Kidney capillary endothelial cell (primary cell): ENCODE measurements at places on chromosomes 3 and 15.
A peak's percentile ranks its signal among the peaks of the same experiment; 100 is the strongest.

DNA sequence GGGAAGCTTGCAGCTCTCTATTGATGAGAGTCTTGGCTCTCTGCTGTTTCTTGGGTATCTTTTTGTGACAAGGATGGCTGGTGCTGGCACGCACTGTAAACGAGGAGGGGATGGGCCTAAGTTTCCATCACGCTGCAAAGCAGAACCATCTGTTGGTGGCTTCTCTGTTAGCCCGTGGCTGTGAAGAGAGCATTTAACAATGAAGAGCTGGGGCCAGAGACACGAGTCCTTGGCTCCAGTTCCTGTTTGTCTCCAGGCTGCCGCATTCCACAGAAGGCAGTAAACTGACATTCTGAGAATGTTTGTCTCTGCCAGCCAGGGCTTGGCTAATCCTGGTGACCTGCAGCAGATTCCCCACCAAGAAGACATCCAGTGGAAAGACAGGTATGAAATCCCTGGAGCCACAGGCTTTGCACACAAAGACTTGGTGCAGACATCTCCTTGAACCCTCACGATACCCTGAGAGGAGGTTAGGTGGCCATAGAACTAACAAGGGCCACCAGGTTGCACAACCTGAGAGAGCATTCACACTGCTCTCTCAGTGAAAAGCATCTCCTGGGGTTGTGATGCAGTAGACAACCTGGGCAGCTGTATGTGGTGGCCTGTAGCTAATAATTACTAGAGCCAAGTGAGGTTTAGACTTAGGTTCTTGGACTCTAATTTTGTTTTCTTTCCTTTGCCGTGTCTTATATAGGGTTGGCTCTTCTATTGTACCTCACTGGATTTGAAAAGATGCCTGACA is 130.9 kb downstream of the ASB7 start:
- DNase-seq = no peak

GRCh38 chr3:13781417-13781816 is 98.5 kb downstream of the WNT7A start:
- no peak for DNase-seq

DNA sequence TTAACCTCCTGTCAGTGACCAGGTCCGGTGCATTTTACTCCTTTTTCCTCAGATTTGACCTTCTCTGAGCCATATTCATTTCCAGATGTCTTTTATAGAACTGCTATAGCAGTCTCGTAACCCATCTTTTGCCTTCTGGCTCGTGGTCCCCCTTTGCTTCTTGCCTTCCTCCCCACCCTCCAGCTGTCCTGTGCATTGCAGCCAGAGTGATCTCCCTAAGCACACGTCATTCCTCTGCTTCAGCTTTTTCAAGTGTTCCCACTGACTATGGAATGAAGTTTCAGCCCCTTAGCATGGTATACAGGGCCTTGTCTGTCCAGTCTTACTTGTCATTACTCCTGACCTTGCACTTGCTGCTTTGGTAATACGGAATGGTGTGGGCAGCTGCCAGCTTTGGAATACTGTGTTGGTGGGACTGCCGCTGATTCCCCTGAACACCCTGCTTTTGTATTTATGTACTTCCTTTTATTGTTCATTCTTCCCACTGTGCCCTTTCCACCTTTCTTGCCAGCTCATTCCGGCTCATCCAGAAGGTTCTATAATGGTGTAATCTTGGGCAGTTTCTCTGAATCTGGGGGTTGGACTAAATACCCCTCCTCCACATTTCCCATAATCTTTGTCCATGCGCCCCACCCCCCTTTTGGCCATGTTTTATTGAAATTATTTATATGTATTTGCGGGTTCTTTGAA is 38.9 kb downstream of the SLC25A26 start:
- DNase-seq = no peak

- no peak for DNase-seq
Measured at GRCh38 chr15:98684995-98685525, 36.7 kb downstream of the IGF1R start.

DNA sequence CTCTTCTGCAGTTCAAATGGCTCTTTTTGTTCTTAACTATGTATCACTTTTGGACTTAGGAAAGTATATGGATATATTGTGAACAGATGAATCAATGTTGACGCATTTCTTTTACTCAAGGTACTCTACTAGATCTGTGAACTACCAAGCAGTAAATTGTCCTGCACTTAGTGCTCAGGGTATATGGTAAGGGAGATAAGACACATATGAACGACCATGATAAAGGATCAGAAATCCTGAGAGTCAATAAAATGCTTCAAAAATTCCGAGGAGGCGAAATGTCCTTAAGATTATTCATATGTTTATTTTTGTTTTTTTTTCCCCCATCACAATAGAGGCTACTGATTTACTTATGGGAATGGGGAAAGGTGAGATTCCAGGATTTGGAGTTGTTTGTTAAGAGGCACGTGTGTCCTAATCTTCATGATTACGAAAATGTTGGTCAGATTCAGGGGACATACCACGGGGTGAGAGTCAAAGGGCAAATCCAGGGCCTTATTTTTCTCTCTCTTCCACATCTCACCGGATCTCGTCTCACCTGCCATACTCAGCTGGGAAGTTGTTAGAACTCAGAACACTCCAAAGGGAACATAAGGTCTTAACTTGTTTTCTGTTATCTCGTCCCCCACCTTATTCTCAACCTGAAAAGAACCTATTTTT is 475.1 kb upstream of the TBL1XR1 start:
- no peak for DNase-seq

- DNase-seq = no peak
Measured at GRCh38 chr15:67180514-67181191, 73.8 kb downstream of the AAGAB start.

DNA sequence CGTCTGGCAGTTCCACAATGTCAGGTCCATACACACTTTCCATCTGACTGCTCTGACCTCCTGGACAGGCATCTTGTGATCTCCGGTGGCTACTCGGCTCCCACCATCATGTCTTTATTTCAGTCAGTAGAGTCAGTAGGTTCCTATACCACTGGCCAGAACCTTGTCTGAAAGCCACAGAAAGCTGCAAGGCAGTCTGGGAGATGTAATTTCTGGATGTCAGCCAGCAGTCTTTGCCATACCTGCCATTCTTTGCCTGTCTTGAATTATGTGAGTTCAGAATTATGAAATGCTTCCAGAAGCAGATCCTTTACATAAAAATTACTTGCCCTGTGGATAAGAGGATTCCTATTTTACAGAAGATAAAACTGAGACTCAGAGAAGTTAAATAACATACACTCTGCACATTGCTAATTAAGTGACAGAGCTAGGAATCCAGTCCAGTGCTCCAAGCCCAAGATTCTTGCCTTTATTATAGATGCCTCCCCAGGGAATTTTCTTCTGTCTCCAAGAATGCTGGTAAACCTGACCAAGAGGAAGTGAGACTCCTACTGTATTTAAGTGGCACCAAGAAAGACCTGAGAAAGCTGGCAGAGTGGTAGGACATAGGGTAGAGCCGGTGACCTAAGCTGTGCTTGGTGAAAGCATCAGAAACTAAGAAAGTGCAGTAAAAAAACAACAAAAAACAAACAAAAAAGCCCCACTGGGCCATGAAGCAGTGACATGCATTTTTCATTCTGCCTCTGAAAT is 75.6 kb downstream of the IQCH start:
- DNase-seq = no peak

DNA sequence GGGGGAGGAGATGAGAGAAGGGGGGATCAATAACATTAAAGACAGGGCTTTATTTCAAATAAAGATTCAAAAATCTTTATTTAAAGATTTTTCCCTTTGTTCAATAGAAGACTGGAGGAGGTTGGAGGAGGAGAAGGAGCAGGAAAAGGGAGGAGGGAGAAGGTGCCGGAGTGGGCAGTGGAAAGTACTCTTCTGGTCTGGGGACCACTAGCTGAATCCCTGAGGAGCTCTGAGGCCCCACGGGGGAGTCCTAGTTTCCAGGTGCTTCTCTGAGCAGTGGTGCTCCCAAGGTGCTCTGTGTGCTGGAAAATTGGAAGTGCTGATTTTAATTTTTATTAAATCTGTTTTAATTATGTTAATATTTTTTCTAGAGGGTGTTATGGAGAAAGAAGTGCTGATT is 19.4 kb upstream of the SEMA4B start:
- no peak for DNase-seq

DNA sequence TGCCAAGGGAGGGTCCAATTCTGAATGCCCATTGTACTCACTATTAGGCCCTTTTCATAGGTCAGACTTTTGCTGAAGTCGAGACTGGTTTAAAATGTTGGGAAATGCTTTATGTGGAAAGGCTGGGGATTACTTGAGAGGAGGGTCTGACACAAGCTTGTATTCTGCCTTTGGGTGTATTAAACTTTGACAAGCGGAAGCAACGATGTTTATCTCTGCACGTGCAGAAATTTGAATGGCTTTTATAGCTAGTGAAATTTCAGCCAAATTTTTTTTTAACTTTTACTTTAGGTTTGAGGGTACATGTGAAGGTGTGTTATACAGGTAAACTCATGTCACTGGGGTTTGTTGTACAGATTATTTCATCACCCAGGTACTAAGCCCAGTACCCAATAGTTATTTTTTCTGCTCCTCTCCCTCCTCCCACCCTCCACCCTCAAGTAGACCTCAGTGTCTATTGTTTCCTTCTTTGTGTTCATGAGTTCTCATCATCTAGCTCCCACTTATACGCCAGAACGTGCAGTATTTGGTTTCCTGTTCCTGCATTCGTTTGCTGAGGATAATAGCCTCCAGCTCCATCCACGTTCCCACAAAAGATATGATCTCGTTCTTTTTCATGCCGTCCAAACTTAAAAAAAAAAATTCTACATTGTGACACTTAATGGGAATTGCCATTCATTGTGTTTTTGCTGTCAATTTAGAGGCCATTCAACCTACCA is 223.0 kb upstream of the BHLHE40 start:
- no peak for DNase-seq

DNA sequence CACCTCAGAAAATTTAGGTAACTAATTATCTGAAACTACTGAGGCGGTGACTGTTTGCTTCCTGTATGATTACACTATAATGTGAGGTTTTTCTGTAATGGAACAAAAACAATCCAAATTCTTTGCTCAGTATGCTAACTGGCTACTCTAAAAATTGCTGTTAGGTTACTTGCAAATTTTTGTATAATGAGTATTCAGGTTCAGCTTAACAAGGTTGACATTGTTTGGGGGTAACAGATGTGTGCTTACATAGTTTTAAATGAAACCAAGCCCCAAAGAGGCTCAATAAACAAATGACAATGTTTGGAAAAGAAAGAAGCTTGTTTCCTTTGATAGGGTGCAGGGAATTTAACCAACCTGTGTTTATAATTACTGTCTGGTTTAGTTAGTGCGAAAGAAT is 414.5 kb upstream of the MDFIC2 start:
- DNase-seq = no peak

GRCh38 chr3:194945508-194945907 is 259.8 kb downstream of the FAM43A start:
- no peak for DNase-seq

GRCh38 chr3:196268284-196269163 is 19.0 kb downstream of the PCYT1A start:
- DNase-seq = peak; percentile 19
